ENCODE measurements at places on chromosomes 1 and 21.

GRCh38 chr1:178953034-178953433 lies 72.7 kb upstream of the FAM20B start:
- no peak for DNase-seq

DNA sequence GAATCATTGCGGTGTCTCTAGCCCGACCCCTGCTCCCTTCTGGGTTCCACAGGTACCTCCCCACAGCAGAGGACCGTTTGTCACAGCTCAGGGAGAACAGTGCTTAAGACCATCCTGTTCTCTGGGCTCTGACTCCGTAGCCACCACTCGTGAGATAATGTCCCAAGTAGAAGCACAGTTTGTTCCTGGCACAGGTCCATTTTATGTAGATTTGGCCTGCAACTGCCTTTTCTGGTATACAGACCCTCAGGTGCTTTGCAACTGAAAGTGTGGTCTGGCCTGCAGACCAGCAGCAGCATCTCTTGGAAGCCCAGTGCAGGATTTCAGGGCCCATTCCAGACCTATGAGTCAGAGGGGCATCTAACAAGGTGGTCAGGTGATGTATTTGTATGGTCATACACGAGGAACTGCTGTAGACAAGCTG lies 28.4 kb upstream of the TMEM125 start:
- DNase-seq: no peak

GRCh38 chr1:198352975-198353695 lies 187.3 kb downstream of the ATP6V1G3 start:
- DNase-seq: no peak

- no peak for DNase-seq
Observed at GRCh38 chr1:151312411-151312810, 14.8 kb downstream of the PI4KB start.

DNA sequence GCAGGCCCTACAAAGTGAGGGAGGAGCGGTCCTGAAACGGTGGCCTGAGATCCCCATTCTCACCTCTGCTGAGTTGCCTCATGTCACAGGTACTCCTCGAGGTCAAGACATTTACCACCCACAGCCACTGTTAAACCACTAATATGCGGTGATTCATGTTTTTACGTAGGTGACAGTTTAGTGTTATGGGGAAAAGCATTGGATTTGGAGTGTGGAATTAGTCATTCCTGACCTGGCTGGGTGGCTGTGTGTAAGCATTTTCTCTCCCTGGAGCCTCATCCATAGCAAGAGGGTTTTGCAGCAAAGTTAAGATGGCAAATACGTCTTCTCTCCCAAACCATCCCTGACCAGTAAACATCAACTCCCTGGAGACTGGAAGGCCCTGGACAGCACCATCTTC lies 57.8 kb upstream of the KCNJ6 start:
- no peak for DNase-seq

DNA sequence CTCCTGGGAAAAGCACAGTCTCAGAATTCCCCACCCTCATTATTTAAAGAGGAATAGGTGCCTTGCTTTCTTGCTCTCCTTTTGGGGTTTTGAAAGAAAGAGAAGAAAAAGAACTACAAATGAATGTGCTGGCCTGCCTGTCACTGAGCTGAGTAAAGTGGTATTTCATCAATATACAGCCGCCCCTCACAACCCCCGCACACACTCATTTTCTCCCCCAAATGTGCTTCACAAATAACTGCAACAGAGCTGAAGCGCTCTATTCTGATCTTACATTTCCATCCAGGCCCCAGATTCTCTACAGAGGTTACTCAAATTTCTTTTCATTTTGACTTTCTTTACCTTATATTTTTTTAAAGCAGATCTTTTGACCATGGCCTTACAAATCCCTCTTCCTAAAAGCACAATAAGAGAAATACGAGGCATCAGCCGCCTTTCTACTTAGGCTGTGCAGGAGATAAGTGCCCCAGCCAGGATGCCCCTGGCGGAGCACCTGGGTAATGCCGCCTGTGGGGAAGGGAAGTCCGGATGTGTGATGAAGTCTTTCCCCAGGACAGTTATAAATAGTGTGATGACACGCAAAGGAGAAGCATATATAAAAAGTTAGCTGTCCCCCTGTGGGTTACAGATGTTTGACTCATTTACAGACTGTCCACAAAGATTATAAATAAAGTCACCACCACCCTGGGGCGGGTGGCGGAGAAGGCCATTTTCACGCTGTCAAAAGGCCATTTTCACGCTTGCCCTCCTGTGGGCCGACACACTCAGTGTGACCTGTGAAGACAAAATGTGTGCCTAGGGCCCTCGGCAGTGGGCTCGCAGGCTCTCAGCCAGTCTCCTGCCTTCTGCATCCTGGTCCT lies 6.5 kb downstream of the KCNN3 start:
- peak; percentile 67 for DNase-seq

DNA sequence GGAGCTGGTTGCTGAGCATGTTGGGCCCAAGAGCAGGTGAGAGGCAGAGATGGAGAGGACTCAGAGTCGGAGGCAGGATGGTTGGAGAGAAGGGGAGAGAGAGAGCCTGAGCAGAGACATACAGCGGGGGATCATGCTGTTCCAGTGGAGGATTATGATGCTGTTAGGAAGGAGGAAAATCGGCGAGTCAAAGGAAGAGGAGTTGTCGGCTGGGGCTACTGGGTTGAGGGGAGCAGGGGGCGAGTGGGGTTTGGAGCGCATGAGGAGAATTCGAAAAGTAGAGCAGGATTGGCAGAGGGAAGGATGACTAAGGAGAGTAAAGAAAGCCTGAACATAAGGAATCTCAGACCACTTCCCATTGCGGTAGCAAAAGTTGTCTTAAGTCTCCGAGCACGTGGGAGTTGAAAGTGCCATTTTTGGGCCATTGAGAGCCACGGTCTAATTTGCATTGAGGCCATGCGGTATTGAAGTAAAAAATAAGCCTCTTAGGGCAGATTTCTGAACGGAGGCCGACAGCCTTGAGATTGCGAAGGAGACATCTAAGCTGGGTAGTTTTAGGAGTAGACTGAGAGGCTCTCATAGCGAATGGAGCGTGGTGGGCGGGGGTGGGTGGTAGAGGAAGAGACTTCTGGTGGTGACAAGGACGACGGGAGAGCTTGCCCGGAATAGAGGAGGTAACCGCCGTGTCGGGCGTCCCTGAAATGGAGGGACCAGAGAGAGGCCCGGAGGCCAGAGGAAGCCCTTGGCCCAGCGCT lies 140.4 kb upstream of the ETV3 start:
- DNase-seq: no peak

GRCh38 chr1:226816576-226816975 lies 53.8 kb upstream of the PSEN2 start:
- no peak for DNase-seq

All from activated CD4-positive, alpha-beta T cell treated with anti-CD3 and anti-CD28 coated beads, Interleukin-2, amount 50 U/mL, for 48 hours (primary cell).